ENCODE measurements at places on chromosomes 7 and 10. TPM values are rescaled to one million over a fixed set of nuclear protein-coding genes. Genes with fewer than 3 reads are reported as not detected.

The FLNC gene
- 7.3 TPM for total RNA-seq

The MOGAT3 gene
- not detected for total RNA-seq

The ERV3-1 gene
- total RNA-seq = 4.0 TPM

The TMEM140 gene
- total RNA-seq = 0.97 TPM

The CPXM2 gene
- total RNA-seq = not detected

The CTTNBP2 gene
- total RNA-seq = 0.61 TPM
